ENCODE measurements at places on chromosomes 5 and 9. TPM values are rescaled to one million over a fixed set of nuclear protein-coding genes. Genes with fewer than 3 reads are reported as not detected.

Gene TICAM2
- total RNA-seq = 0.91 TPM

Gene PCA3
- not detected for total RNA-seq

GRCh38 chr9:5614192-5614591 is 14.7 kb upstream of the RIC1 start:
- no peak for DNase-seq

- DNase-seq = no peak
These were observed 26.4 kb upstream of the PIK3R1 start for GRCh38 chr5:68189171-68189570.

- DNase-seq = peak; percentile 36
These were observed 745 bp upstream of the CLTA start for GRCh38 chr9:36189976-36190375.

DNA sequence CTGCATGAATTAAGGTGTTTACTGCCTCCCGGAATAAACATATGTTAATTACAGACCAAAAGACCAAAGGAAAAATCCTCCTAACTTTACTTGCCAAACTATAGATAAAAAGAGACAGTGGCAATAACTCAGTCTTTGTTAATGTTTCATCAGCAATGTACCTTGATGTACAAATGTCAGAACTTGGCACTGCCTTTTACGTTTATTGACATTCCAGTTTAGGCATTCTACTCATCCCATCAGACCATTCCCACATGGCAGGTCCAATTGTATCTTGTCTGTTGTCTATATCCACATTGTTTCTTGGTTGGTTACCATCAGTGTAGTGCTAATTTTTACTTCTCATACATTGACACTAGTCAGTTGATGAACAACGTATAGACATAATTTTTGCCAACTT is 85.5 kb downstream of the TEX10 start:
- no peak for DNase-seq

Measured in Caco-2 (cell line).